ENCODE measurements at places on chromosomes 5 and 9.

GRCh38 chr5:84239494-84239893 is 145.2 kb downstream of the EDIL3 start:
- DNase-seq, result peak; percentile 63

DNA sequence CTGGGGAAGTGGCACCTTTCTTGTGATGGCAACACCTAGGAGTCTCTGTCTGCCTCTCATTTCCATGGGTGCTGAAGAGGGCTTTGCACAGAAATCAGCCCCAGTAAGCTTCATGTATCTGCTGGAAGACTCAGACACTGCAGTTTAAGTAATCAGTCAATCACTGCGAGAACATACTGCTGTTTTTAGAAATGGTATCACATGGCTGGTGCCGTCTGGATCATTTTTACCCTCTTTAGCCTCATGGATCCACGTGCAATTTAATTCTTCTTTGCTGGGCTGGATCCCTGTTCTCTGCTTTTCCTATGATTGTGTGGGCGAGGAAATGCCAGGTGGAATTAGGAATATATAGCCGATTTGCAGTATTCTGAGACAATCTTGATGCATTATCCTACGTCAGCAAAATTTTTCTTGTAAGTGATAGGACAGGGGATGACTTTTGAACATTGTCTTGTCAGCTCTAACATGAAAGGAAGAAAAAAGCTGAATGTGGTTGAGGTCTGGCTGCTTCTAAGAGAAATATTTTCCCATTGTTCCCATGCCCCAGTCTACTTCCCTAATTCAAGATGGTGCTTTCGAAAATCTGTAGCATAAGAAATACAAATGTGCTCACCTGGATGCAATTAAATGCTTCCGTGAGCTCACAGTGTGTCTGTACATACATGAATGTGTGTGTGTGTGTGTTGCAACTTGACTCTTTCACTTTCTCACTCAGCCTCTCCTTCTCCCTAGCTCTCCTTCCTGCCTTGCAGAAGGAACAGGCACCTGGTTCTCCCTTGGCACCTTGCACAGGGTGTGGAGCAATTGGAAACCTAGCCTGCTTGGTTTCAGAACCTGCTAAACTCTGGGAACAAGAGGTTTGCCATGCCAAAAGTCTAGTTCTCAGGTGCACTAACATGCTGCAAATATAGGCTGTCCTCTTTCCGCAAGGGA is 281.6 kb downstream of the NTRK2 start:
- DNase-seq, result no peak

- peak; percentile 54 for DNase-seq
Observed at GRCh38 chr9:121717141-121717991, 65.9 kb downstream of the DAB2IP start.

DNA sequence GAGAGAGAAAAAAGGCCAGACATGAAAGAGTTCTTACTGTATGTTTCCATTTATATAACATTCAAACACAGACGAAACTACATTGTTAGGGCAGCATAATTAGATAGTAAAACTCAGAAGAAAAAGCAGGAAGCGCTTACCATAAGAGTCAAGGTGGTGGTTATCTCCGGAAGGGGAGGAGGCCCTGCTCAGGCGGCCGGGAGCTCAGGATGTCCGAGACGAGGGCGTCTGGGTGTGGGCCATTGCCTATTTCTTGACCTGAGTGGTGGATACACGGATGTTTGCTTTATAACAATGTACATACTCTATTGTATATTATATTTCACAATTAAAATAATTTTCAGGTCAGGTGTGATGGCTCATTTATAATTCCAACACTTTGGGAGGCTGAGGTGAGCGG is 80.9 kb upstream of the COL5A1 start:
- no peak for DNase-seq

- DNase-seq, result no peak
Observed at GRCh38 chr5:127599320-127599719, 49.6 kb upstream of the CTXN3 start.

DNA sequence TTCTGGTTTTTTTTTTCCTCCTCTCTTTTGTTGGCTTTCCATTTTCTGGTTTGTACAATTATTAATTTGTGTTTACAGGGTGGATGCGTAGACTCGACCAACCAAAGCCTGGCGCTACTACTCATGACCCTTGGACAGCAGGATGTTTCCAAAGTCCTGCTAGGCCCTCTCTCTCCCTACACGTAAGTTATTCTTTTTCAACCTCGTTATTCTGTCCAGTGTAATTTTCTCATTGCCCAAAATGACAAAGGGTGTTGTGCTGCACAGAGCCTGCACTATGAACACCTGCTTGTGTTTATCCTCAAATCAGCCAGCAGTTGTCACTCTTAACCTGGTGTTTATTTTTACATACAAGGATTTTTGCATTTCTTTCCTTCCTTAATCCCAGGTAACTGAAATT is 56.6 kb downstream of the RCL1 start:
- no peak for DNase-seq

GRCh38 chr5:157687198-157687554 is 15.8 kb downstream of the C5orf52 start:
- DNase-seq, result no peak

- DNase-seq, result no peak
Observed at GRCh38 chr5:14419686-14420085, 161.9 kb upstream of the OTULINL start.

- DNase-seq, result no peak
Observed at GRCh38 chr5:179153341-179153901, 93.2 kb downstream of the ZNF354C start.

GRCh38 chr9:82021198-82021597 is 32.6 kb downstream of the SPATA31D1 start:
- peak; percentile 91 for DNase-seq

DNA sequence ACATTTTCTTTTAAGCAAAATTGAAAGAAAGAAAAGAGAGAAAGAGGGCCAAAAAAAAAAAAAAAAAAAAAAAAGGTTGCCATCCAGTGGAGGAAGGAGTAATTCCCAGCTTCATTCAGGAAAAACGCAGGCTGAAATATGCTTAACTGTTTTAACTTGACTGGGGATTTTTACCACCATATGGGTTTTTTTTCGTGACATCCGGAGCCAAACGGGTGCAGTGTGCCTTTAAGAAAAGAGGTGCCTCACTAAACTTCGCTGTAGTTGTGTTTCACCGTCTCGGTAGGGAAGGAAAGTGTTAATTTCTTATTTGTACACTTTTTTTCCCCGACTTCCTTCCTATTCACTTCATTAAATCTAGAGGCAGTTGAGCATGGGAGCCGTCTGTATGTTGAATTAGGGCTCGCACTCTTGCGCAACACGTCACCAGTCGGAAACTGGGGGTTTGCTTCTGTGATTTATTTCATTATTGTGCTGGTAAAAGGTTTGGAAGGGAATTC is 143.0 kb downstream of the SMARCA2 start:
- peak; percentile 64 for DNase-seq

GRCh38 chr9:33676746-33677505 is 118.4 kb upstream of the PRSS3 start:
- peak; percentile 17 for DNase-seq

DNA sequence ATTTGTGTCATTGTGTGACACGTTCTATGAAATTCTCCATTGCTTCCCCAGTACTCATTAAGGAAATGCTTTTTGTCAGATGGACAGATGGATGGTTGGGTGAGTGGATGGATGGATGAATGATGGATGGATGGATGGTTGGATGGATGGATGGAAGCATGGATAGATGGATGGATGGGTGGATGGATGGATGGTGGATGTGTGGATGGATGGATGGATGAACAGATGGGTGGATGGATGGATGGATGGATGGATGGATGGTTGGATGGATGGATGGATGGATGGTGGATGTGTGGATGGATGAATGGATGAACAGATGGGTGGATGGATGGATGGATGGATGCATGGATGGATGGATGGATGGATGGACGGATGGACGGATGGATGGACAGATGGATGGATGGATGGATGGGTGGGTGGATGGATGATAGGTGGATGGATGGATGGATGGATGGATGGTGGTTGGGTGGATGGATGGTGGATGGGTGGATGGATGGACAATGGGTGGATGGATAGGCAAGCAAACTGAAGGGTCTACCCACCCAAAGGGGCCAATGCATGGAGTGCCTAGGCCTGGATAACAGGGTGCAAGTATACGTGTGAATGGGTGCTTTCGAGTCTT is 24.0 kb upstream of the GTF3C5 start:
- DNase-seq, result no peak

DNA sequence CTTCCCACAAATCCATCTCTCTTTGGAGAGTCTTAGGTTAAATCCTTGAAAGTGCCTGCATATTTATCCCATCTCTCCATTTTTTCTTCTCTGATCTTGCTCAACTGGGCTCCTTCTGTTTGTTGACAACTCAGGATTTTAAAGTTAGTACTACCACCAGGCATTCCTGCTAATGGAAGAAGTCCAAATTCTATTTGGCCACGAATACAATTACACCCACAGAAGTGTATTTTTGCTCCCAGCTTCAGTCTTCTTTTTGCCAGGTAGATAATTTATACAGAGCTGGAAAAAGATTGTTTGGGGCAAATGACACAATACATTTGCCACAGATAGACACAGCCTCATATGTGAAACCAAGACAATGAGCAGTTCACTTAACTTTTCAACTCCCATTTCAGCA is 74.8 kb downstream of the CETN3 start:
- DNase-seq, result no peak

DNA sequence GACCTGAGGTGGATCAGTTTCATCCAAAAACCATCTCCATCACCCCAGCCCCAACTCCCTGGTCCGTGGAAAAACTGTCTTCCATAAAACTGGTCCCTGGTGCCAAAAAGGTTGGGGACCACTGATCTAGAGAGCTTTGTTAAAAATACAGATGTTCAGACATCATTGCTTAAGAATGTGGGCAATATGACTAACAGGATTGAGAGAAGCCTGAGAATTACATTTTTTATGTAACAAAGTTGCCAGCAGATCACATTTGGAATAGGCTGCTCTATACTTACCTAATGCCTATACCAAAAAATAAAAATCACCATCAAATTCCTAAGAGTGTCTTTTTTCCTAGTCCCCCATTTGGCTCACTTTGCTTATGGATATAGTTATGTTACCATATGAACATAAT is 143.3 kb downstream of the RAPGEF6 start:
- peak; percentile 32 for DNase-seq

DNA sequence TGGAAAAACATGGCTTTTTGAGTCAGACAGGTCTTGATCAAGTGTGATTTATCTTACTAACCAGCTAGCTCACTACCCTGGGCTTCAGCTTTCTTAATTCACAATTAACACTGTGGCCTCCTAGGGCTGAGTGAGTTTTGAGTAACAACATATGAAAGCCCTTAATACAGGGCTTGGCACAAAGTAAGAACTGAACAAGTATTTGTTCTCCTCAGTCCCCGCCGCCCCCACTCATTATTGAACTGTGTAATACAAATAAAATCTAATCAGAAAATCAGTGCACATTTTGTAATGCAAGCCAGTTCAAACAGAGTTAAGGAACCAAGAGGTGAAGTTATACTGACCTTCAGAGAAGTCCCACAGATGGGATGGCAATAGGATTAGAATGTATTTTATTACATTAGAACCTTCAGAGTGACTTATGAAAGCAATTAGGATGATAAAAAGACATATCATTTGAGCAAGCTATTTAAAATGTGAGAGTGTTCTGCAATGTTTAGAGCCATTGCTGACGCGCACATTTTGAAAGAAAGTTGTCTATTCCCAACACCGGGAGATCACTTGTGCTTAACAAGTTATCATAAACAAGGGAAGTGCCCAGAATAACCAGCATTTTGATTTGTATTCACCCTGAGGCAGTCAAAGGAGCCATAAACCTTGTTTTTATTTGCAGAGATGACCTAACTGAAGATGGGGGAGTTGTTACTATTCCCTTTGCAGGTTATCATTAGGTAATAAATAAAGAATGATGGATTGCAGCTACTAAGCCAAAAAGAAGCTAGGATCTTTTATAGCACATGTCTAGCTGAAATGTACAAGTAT is 19.4 kb downstream of the ADAMTS16 start:
- DNase-seq, result no peak

DNA sequence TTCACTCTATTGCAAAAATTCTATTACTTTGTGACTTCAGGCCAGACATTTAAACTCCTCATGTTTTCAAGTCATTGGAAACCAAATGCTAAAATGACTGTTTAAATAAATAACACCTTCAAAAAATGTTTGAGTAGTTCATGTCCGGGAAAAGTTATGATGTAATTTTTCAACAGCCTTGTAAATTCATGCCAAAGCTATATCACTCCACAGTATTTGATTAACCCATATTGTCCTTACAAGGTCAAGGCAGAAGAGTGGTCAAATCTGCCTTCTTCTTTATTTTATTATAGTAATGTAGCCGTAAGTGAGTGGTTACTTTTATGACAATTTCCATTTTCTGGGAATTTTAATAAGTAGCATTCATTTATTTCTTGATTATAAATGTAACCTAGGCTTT is 72.8 kb downstream of the ADCY2 start:
- no peak for DNase-seq

DNA sequence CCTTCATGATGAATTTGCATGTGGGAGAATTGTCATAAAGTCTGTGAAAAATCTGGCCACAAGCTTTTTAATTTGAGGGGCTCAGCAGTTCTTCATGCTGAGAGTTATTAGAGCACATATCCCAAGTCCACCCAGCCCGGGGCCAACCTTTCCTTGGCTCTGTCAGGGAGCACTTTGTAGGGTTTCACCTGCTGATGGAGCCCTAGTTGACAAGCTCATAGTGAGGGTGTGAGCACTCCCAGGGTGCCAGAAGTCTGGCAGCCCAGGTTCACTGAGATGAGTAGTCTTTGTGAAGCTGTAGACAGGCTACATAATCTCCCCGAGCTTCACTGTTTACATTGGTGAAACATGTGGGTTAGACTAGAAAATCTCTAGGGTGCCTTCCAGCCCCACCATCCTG is 97.2 kb upstream of the NREP start:
- no peak for DNase-seq

DNA sequence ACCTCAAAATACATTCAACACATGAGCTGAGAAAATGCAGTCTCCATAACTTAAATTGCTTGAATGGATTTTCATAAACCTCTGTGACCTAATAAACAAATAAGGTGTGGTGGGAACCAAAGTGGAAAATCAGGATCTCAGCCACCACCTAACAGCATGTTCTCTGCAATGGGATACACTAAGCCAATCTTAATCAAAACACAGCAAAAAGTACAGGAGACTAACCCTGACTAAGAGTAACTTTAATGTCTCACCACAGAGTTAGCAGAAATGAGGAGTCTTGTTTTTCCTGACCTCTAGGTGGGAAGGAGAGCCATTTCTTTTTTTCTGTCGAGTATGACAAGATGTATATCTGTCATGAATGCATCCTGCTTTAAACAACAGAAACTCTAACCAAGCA is 48.5 kb downstream of the PLK2 start:
- no peak for DNase-seq
